Activated naive CD4-positive, alpha-beta T cell (primary cell): ENCODE measurements at places on chromosomes 2 and 18.

DNA sequence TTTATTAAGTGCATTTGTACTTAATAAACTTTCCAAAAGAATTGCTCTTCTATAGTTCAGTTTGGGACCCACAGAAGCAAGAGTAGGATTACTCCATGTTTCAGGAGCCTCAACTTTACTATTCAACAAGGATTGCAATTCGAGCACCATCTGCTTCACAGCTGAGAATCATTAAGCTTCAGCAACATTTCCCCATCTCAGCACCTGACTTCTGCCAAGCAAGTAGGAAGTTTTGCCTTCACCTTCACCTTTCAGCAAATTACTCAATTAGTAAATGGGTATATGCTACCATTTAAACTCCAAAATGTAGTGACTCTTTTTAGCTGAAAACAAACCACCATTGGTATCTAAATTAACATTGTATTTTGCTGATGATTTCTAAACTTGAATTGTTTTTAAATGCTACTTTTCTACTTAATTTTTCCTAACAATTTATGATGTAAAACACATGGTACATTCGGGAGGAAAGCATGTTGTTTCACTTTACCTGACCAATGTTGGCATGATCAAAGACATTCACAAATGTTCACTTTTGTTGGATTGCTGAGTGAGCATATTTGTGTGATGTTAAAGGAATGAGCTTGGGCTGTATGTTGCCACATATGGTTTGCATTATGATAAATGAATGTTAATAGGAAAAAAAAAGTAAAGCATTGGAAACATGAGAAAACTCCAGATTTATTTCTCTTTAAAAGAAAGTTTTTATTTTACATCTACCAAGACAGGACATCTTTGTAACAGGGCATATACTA, 159.2 kb downstream of the GULP1 start:
- DNase-seq = no peak

DNA sequence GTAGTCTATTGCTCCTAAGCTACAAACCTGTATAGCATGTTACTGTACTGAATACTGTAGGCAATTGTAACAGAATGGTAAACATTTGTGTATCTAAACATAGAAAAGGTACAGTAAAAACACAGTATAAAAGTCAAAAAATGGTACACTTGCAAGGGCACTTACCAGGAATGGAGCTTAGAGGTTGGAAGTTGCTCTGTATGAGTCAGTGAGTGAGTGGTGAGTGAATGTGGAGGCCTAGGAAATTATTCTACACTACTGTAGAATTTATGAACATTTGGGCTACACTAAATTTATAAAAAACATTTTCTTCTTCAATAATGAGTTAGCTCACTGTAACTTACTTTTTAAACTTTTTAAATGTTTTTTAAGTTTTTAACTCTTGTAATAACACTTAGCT, 19.0 kb downstream of the NABP1 start:
- DNase-seq = no peak

DNA sequence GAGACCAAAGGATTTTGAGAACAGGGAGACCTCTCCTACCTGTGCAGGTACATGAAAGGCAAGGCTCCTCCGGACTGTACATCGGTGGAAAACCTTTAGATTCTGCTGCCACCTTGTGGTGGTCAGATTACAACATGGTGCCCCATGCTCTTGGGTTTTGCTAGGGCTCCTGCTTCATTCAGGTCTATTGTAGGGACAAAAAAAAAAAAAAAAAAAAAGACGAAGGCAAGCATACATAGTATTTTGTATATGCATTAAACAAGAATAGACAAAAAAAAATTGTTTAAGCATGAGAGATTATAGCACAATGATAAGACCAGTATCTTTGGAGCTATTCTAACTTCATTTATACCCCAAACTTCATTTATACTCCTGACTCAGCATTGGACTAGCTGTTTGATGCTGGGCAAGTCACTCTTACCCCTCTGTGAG, 27.4 kb upstream of the SPR start:
- no peak for DNase-seq

GRCh38 chr2:85716346-85716914, 22.3 kb downstream of the GNLY start:
- no peak for DNase-seq

- no peak for DNase-seq
These were observed 357.0 kb upstream of the FANCL start for GRCh38 chr2:58598171-58598570.

DNA sequence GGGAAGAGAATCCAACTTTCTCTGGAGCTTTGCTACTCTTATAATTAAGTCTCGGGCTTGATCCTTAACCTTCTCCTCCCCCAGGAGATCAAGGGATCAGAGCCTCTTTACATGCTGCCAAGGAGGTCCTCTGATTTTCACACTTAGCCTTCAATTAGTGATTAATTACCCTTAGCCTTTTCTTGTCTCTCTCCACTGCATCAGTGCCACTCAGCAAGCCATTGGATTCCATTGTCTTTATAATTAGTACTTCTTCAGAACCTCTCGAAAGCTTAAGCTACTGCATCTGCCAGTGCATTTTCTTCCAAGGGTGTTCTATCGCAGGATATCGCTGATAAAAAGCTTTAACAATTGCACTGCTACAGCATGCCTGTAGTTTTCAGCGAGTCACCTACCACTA, 477.0 kb upstream of the MEIS1 start:
- no peak for DNase-seq

GRCh38 chr2:157952558-157952957, 76.4 kb upstream of the ACVR1 start:
- no peak for DNase-seq

GRCh38 chr2:224498991-224499390, 86.2 kb downstream of the CUL3 start:
- no peak for DNase-seq

DNA sequence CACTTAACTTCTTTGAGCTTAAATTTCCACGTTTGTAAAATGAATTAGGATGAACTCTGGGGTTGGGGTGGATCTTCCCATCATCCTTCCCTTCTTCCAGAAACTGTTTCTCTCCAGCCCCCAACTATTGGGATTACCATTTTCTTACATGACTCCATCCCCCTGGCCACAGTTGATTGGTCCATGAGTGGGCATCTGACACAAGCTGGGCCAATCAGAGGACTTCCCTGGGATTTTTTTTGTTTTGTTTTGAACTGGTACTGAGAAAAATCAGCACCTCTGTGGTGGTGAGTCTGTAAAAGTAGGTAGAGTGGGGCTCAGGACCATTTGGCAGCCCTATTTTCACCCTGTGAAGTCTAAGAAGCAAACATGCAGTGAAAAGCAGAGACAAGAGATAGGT, 118.0 kb upstream of the SERTAD2 start:
- DNase-seq = no peak

GRCh38 chr2:48221846-48222516, 308.0 kb upstream of the STON1 start:
- no peak for DNase-seq

DNA sequence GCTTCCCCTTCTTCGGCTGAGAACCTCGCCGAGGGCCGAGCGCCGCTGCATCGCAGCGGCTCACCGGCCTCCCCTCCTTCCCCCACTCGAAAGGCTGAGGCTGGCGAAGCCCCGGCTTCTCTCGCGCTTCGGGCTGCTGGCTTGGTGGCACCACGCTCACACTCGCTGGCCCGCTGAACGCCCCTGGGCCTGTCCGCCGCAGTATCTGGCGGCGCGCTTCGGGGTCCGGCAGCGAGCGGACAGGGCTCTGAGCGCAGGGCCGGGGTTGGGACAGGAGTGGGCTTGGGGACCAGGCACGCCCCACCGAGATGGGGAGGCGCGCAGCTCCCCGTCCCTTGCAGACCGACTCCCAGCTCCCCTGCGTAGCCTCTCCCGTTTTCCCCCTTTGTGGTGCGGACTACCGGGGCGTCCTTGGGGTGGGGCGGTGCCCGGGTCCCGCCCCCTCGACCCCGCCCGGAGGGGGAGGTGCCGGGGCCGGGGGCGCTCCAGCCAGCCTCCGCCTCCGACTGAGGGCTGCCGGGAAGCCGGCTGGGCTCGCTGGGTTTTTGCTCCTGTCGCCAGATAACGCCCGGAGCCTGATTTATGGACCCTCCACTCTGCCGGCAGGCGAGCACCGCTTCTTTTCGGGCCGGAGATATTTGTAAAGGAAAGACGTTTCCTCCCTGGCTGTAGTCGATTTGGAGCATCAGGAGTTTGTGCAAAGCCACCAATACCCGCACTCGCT, 3.8 kb downstream of the GBX2 start:
- DNase-seq = no peak

- no peak for DNase-seq
These were observed 97.7 kb downstream of the XRCC5 start for GRCh38 chr2:216206821-216207220.

DNA sequence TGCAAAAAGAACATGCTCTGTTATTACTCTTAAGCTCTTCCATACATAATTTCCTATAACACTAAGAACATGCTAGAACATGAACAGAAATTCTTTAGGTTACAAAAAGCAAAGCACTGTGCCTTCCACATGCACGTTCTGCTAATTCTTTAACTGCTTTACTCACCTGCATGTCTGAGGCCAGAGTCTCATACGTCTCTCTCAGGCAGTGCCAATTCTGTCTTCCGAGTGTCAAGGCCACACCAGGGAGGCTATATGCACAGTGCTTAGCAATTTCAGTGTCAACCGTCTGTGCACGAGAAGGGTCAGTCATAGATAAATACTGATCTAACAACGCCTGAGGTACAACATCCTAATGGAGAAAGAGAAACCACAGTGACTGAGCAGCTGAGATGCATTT, 55.1 kb downstream of the PPP4R1 start:
- no peak for DNase-seq

GRCh38 chr18:63730773-63731172, 28.0 kb downstream of the SERPINB11 start:
- no peak for DNase-seq

DNA sequence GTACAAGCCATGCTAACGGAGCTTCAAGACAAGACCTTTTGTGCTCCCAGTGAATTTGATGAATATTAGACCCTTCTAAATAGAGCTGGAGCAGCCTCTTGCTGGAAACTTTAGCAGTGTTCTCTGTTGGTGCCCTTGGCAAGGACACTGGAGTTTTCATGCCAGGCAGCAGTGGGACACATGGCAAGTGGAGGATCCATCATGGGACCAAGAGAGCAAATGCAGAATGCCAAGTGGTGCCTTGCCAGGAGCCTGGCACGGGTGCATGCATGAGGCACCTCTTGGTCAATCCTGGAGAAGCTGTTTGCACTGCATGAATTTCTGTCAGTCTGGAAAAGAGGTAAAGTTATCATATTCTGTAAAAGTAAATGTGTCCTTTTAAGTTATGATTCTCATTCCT, 59.1 kb downstream of the NETO1 start:
- DNase-seq = no peak

DNA sequence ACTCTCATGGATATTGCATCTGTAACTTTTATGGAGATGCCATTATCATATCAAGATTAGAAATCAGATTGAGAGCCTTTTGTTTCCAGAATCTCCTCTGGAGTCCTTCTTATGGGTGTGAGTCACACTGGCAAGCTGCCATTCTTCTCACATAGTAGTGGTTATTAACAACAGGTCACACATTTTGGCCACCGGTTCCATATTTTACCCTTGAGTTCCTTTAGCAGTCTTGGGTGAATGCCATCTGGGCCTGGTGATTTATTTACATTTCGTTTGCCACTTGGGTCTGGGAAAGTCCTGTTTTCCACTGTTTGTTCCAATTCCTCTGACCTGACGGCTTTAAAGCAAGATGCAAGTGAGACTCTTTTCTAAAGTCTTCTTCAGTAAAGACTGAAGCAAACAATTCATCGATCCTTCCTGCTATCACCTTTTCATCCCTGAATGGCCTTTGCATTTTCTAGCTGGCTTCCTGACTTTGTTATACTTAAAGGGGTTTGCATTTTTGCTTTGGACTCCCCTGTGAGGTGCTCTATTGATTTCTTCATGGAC, 80.5 kb upstream of the CAVIN2 start:
- no peak for DNase-seq

GRCh38 chr2:228401065-228401912, 219.8 kb upstream of the SPHKAP start:
- no peak for DNase-seq

- no peak for DNase-seq
These were observed 738.6 kb downstream of the ERBB4 start for GRCh38 chr2:211800001-211800400.

DNA sequence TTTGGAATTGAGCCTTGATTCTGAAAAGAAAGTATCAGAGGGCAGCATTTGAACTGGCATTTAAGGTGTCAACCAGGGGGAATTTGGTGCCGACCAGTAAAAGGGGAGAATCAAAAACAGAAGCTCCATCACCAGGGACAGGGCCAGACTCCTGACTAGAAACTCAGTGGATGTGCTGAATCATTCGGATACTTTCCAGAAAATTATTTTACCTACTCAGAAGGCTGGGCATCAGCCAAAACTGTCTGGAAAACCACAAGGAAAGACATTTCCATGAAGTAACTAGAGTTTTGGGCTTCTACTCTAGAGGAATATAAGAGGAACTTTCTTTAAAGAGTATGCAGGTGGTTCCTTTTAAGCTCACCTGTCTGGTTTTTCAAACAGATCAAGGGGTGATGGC, 756.6 kb downstream of the RNF144A start:
- no peak for DNase-seq
